CD4-positive, alpha-beta T cell treated with Interleukin-17A for 1 hour (primary cell): ENCODE measurements at places on chromosomes 5 and 9.

DNA sequence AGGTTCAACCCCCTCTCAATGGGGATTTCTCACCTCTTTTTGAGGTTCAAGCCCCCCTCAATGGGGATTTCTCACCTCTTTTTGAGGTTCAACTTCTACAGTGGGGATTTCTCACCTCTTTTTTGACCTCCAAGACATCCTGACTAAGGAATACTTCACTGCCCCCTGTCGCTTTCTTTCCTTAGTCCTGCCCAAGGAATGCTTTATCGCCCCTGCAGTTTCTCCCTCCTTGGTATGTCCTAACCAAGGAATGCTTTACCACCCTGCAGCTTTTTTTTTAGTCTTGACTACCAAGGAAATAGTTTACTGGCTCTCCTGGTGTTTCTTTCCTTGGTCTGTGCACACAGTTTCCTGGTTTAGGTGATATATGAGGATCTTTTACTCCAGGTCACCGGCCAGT, 9.6 kb upstream of the IRGM start:
- no peak for DNase-seq

- no peak for DNase-seq
These were observed 29.9 kb downstream of the TMEM161B start for GRCh38 chr5:88238732-88239131.

GRCh38 chr5:89458332-89458656, 575.3 kb upstream of the MEF2C start:
- DNase-seq, result no peak

DNA sequence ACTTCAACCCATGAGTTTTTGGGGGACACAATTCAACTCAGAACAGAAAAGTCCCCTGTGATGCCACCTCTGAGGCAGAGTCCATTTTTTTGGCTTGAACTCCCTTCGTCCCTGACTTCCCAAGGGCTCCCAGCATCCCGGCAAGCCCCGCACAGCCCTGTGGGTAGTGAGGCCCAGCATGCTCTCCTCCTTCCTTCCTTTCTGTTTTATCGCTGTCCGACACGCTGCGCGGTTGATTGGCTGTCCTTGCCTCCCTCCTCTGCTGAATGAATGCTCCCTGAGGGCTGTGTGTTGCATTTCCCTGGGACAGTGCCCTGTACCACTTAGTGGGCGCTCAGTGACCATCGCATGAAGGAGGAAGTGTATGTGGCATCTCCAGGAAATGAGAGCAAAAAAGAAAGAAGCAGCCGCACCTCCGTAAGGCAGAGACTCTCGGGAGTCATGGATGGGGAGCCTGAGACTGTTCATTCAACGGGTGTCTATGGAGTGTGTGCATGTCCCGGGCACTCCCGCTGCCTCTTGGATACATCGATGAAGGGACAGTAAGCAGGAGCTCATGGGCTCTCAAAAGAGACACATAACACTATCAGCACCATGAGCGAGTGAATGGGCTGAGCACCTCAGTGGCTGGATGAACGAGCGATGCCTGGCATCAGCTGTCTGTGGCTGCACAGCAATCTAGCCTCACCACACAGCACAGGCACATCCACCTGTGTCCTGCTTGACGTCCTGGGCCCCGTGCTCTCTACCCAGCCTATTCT, 10.1 kb upstream of the IRX4 start:
- no peak for DNase-seq

- DNase-seq, result no peak
These were observed 45.0 kb downstream of the VLDLR start for GRCh38 chr9:2666569-2666968.

DNA sequence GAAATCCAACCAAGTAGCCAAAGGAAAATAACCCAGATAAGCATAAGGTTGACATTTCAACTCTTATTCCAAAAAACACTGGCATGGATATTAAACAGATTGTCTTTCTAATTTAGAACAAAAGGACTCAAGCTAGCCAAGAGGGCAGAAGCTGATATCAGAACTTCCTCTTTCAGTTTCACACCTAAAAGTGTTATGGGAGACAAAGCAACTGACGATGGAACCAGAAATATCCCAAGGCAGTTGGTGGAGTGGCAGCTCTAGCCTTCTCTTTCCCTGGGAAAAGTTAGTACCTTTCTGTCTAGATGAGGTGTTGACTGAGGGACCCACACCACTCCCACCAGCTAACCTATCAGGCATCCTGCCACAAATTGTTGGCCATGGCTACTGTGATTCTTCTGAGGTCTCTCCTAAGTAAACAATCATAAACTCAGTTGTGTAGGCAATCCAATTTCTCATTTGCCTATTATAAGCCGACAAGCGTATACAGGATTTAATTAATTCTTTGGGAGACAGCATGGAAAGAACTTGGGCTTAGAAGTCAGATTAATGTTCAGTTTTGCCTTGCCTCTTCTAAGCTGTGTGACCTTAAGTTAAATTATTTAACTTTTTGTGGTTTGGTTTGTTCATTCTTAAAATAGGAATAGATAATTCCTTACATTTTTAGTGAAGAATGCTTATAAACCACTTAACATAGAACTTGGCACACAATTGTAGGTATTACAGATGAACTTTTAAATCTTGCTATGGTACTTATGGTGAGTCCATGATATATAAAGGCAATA, 110.9 kb upstream of the ADAMTSL1 start:
- DNase-seq, result no peak

- DNase-seq, result no peak
These were observed 7.2 kb upstream of the RPL26L1 start for GRCh38 chr5:172952034-172952511.

DNA sequence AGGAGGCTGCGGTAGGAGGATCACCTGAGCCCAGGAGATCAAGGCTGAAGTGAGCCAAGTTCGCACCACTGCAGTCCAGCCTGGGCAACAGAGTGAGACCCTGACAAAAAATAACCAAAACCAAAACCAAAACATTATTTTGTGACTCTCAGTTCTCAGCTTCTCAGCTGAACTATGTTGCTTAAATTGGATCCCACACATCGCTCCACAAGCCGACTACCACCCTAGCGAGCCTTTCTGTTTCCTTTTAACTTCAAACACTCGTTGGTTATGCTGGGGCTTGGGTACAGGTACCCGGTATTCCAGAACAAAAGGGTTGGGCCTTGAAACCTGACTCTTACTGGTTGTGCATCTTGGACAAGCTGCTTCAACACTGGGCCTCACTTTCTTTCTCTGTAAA, 3.8 kb upstream of the PTGS1 start:
- DNase-seq, result no peak

DNA sequence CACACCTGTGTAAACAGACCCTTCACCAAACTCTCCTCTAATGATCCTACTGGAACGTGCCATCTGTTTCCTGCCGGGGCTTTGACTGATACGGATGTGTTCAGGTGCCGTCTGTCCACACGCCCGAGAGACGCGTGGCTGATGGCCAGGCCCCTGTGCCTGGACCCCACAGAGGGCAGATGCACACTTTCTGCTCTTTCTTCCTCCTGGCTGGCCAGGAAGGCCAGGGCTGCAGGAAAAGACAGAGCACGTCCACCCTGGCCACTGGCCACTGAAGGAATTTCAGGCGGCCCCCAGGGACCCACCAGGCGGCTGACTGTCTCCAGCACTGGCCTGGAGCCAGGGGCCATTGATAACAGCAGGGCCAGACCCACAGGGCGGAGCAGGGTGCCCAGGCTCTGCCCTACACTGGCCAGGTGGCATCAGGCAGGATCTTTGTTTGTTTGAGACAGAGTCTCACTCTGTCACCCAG, 3.6 kb upstream of the ENG start:
- DNase-seq, result no peak

DNA sequence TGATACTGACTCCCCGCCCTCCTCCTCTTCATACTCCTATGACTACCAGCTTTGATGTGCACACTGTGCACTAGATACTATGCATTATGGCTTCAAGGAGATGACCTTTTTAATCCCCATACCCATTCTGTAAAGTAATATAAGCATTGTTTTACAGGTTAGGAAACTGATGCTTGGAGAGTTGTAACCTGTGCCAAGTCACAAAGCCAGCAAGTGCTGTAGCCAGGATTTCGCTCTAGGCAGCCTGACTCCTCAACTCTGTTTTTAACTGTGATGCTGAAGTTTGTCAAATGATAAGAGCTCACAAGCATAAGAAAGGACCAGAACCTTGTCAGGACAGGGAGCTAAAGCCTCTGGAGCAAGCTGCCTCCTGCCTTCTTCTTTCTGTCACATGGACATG, 461.3 kb downstream of the TMEM232 start:
- DNase-seq, result no peak

GRCh38 chr9:90176901-90177300, 465.7 kb downstream of the DIRAS2 start:
- no peak for DNase-seq
